ENCODE measurements at places on chromosomes 7 and 10. TPM values are rescaled to one million over a fixed set of nuclear protein-coding genes. Genes with fewer than 3 reads are reported as not detected.

DNA sequence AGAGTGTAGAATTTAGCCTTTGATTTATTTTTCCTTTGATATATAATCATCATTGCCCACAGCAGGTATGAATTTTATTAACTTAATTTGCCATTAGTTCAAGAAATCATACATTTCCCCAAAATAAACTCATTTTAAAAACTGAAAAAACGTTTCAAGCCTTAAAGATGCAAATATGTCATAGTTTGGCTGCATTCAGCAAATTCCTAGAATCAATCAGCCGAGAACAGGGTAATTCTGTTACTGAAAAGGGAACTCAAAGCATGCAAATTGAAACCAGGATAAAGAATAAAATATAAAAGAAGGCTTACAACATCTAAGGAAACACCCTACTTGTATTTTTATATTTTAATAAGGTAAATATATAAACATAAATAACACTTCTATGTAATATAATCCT, 233.8 kb upstream of the PRKCQ start:
- DNase-seq, result no peak

- no peak for DNase-seq
Measured at GRCh38 chr10:97333351-97333600, 1.3 kb downstream of the FRAT2 start.

DNA sequence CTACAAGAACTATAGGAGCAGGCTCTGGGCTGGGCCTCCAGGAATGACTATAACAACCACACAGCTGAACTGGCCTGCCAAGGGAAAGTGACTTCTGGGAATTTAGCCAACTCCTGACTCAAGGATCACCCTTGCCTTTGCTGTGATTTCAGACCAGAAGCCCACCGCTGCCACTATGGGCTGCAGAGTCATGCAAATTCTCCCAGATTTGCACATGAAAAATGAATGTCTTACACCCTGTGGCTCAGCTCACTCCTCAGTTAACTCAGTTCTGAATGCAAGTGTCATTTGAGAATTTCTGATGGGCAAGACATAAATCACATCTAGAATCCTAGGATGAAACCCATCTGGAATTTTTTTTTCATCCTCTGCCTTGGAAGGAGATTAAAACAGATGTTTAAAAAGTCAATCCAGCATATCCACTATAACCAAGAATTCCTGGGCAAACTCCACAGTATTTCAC, 186.5 kb upstream of the BET1 start:
- DNase-seq, result no peak

DNA sequence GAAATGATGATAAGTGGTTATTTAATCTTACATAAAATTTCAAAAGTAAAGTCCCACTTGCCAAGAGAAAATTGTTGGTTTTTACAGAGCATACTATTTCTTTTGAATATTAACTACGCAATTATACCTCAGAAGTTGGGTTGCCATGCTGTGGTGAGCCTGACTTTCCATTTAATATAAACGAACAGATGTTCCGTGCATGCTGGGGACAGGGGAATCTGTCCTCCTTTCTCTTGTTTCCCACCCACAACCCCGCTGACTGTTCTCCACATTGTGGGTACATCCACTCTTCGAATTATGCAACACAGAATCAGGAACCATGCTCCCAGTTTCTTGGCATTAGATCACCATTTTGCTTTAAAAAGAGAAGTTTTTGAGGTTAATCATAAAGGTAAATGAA, 29.2 kb upstream of the RTKN2 start:
- DNase-seq, result no peak

DNA sequence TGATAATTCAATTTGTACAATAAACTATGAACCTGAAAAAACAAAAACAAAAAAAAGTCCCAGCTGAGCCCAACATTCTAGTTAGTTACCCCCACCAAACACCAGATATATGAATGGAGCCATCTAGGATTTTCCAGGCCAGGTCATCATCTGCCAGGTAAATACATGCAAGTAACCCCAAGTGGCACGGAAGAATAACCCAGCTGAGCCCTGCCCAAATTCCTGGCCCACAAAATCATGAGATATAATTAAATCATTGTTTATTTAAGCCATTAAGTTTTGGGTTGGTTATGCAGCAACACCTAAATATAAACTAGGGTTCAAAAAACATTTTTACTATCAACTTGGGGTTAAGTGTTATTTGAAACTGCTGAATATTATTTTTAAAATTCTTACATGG, 19.0 kb downstream of the PARD3 start:
- DNase-seq, result no peak

DNA sequence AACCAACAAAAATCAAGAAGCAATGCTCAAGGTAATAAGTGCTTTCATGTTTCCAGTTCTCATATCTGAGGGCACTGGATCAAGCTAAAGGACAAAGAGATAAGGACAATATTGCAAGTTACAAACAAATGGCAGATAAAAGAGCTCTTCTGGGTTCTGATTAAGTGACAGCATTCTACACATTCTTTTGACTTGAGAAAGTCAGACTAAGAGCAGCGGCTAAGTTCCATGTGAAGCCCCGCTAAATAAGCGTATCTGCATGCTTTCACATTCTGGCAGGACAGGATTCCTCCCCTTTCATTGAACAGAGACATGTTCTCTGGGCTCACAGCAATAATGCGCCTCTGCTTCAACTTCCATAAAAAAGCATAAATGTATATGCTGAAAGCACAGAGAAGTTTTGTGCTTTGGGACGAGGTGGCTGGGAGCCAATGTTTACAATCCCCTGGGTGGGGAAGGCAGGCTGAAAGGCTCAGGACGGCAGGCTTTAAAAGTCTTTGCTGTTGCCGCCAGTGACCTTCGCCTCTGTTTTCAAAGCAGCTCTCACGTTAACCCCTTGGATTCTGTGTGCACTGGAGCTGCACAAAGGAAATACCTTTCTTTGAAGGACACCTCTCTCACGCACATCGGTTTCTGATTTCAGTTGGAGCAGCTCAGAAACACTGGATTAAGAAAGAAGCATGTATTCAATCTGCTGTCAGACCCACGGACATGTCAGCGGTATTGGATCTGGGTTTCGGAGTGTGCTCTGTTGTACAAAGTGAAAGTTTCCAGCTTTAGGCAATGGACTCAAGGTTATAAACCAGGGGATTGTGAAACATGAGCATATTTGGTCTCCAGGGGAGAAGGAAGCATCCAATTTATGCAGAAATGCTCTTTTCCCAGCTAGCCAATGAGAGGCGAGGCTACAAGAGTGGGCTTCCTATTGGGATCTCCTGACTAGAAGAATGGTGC, 105.4 kb upstream of the FAM133B start:
- DNase-seq, result peak; percentile 38

DNA sequence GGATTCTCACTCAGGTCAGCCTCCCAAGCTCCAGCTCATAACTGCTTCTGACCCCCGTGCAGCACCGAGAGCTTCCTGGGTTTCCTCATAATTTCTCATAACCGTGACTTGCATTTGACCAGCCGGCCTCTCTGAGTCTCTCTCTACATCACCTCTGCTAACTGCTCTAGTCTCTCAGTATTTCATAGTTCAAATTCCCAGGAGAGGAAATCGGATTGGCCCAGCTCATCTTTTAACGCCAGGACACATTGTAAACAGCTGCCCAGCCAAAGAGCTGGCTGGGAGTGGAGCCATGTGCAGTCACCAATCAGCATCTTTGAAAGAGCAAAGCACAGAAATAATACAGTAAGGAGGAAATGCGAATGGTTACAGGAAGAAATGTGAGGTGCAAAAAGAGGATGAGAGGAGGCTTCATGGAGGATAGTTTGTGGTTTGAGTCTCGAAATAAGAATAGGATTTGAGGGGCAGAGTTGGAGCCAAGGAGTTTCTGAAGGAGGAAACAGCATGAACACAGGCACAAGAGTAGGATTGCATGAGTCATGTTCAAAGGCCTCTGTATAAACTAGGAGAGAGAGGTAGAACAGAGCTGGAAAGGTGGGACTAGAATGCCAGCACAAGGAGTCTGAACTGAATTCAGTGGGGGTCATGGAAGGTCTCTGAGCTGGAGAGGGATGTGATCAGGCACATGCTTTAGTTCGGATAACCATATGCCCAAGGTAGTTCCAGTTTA, 15.2 kb upstream of the LBX1 start:
- DNase-seq, result no peak

DNA sequence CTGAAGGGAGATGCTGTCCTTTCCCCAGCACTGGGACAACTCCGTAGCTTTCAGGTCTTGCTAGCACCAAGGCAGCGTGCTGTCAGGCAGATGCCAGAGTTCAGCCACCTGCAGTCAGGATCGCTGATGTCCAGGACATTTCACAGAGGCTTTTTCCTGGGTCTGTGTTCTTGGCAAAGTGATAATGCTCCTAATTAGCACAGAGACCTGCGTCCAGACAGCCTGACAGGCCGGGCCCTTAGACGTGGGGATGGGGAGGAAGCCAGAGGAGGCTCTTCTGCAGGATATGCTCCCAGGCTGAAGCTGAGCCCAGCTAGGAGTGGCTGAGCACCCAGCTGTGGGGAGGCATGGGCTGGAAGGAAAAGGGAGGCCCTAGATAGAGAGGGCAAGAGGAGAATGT, 82.5 kb upstream of the TBX20 start:
- no peak for DNase-seq

DNA sequence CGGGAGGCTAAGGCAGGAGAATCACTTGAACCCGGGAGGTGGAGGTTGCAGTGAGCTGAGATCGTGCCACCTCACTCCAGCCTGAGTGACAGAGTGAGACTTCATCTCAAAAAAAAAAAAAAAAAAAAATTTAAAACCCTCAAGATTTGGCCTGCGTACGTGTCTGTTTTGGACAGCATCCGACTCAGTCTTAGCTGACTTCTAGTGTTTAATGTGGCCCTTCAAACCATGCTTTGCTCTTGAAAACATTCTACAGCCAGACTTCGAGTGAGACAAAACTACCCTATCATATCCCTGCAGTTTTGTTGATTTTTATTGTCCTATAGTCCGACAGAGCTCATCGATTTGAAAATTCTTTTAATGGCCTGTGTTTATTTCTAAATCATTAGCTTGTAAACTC, 227.1 kb upstream of the SH2B2 start:
- DNase-seq, result no peak

DNA sequence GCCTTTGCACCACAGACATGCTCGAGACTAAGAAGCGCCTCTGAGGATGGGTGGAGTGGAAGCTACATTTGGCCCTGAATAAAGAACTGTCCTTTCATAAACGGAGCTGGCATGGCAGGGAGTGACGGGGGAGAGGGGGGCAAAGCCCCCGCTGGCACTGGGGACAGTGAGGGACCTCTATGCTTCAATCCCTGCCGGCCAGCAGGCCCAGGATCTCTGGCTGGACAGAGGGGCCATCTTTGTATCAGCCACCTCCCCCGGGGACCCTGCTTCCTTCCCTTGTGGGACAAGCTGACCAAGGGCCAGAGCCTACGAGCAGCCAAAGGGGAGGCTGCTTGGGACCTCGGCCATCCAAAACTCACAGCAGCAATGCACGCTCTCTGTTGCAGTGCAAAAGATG, 28.2 kb upstream of the ECHDC3 start:
- no peak for DNase-seq

- DNase-seq, result no peak
Measured at GRCh38 chr7:128679920-128680319, 7.8 kb downstream of the GARIN1A start.

DNA sequence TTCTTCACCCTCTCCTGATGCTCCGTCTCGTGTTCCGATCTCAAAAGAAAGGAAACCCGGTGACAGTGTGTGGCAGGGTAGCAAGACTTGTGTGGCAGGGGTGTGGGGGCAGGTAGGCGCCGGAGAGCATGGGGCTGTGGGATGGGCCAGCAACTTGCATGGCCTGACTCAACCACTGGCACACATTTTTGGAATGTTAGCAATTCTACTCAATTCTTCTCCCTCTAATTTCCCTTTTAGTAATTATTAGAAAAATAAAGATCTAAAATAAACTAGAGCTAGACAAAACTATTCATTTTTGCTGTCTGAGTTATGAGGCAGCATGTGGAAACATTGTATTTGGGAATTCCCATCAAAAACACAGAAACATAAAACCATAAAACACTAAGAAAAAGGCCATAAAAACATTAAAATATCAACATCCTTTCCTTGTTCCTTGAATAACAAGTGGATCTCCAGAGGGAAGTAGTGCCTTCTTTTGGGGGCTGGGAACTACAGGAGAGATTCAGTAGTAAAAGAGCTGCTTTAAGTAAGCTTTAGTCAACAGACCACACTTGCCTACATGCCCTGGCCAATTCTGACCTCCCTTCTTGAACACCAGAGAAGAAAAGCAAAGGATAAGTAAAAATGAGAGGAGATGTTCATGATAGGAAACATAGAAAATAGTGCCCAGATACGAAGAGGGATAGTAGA, 21.8 kb downstream of the SEMA3C start:
- no peak for DNase-seq

DNA sequence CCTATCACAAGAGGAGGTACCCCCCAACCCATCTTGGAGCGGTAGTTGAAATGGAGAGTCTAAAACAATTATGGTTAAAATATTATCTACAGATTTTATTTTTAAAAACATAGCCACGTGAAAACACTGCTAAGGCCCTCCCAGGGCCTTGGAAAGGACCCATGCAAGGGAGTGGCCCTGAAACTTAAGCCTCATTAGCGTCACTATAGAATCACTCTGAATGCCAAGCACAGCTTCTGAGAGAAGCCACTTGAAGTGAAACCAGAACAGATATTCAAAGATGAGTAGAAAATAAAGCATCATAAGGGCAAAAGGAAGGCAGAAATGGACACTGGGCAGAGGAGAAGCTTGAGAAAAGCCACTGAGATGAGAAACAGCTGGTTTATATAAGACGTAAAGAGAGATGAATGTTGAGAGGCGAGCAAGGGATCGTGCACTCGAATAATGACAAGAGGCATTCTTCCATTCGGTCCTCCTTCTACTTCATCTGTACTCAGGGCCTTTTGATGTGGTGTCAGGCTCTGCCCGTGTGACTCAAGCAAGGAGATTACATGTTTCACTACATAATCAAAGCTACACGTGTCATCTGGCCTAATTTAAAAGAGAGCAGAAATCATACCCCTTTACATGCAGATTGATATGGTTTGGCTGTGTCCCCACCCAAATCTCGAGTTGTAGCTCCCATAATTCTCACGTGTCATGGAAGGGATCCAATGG, 33.4 kb upstream of the SLC39A12 start:
- DNase-seq, result no peak

The VPS37D gene
- 6.7 TPM for total RNA-seq

The TEX47 gene
- not detected for total RNA-seq

The MYO1G gene
- 1.5 TPM for total RNA-seq

The MYL10 gene
- total RNA-seq, result not detected

The TAS2R16 gene
- not detected for total RNA-seq

The VAX1 gene
- total RNA-seq, result not detected

The ALOX5 gene
- 32.5 TPM for total RNA-seq

The CUL2 gene
- 43.3 TPM for total RNA-seq

The ZNF22 gene
- total RNA-seq, result 33.6 TPM

The HABP2 gene
- 0.41 TPM for total RNA-seq

The ATP6V0A4 gene
- total RNA-seq, result not detected

The EBF3 gene
- total RNA-seq, result 2.1 TPM

All from uterus (tissue), 4 donors.